GM19239 (cell line): ENCODE measurements at places on chromosomes 3 and 15.

DNA sequence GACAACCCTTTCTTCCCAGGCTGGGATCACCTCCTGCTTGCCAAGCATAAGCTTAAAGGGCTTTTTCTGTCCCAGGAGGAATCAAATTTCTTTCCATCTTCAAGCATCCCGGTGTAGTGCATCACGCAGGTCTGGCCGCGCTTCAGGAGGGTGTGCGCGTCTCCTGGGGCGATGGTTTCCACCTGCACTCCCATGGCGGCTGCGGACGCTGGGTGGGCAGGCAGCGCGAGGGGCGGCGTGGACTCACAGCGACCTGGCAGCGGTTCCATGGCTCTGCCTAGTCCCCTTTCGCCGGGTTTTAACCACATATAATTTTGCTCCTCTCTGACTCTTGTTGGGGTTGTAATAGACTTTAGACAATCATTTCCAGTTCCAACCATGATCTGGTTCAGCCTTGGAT lies 10.6 kb upstream of the TM4SF4 start:
- no peak for DNase-seq

DNA sequence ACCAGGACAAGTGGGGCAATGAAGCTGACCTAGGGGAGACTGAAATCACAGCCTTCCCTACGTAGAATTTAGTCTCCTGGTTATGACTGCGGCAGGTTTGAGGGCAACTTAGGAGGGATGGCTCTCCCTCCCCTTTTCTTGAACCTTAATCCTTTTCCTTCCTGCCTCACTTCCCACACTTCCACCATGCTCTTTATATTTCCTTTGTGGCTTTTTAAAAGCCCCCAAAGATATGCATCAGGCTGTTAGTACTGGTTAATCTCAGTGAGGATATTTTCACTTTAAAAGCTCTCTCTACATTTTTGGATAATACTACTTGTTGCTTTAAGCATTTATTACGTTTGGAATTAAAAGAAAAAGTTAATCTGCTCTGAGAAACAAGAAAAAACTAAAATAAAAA lies 339.2 kb downstream of the SOX2 start:
- DNase-seq, result no peak

DNA sequence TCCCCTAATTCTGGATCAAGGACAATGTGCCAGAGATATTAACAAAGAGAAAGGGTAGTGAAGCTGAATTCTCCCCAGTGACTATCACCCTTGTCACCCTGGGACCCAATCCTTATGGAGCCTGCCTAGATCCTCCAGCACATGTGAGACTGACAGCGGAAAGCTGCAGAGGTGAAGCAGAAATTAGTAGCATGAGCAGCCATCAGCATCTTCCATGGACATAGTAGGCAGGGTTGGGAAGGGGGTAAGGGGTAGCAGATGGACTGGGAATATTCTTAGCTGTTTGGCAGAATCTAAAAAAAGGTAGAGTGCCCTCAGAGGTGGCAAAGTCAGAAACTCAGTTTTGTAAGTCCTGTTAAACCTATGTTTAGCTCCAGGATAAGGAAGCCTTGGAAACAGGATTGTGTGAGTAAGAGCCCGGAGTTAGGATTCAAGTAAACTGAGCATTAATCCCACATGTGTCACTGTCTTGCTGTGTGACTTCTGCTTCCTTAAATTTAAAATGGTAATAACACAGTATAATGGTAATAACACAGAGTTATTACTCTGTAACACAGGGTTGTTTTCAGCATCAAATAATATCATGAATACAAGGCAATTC lies 14.5 kb downstream of the GOLIM4 start:
- no peak for DNase-seq

GRCh38 chr15:66124651-66125050 lies 128.9 kb downstream of the MEGF11 start:
- DNase-seq, result no peak

DNA sequence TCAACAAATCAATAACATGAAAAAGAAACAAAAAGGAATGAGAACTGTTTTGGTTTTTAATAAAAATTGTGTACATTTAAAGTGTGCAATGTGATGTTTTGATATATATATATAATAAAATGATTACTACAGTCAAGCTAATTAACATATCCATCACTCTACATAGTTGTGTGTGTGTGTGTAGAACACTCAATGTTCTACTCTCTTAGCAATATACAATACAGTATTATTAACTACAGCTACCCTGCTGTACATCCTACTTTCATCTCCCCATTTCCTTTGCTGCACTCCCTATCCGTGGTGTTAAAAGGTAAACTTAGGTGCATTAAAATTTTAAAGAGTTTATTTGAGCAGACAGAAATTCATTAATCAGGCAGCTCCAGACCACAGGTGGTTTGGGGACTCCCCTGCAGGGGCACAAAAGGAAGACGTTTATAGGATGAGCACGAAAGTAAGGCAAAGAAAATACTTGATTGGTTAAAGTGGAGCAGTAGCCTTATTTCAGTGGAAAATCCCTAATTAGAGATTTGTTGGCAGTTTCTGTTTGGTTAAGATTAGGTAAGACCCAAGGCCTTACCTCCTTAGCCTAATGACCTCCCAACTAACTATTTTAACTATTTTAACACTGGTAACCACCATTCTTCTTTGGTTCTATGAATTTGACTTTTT lies 61.8 kb upstream of the SNRK start:
- DNase-seq, result no peak

DNA sequence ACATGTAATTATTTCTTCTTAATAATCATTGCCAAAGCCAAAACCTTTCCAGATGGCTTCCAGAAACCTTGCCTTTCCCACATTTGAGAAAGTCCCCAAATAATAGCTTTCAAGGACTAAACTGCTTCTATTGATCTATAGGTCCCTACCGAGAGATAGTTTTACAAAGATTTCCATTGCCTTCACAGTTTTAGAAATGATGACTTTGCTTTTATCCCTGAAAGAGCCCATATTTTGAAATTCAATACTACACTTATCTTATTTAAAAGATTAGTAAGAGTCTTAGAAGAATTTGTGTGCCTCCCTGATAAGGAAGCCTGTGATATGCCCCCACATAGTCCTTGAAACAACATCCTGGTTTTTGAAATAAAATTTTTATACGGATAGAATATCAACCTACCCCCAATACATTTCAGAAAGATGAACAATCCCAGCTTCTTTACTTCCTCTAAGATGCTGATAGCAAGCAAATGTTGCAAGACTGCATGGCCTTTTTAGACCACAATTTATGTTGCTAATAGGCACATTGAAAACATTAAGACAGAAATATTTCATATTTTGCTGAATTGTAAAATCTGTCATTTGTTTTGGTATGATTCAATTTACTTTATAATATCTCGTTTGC lies 146.3 kb downstream of the TMCO5A start:
- DNase-seq, result no peak

GRCh38 chr15:47431501-47431900 lies 285.8 kb upstream of the SEMA6D start:
- no peak for DNase-seq

DNA sequence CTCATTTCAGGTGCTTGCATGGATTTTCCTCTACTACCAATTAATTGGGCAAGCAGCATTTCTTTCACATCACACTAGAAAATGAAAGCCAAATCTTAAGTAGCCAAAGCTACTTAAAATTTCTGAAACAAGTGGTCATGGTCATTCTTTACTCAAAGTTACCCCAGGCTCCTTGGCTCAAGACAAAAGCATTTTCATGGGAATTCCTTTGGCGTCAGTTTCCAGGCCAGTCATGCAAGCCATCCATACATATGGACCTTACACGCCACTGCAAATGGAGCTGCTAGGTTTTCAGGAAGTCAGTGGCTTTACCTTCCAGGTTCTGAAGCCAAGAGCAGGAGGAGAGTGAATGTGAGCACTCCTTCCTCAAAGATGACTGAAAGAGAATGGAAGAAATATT lies 83.7 kb upstream of the IL12A start:
- no peak for DNase-seq

DNA sequence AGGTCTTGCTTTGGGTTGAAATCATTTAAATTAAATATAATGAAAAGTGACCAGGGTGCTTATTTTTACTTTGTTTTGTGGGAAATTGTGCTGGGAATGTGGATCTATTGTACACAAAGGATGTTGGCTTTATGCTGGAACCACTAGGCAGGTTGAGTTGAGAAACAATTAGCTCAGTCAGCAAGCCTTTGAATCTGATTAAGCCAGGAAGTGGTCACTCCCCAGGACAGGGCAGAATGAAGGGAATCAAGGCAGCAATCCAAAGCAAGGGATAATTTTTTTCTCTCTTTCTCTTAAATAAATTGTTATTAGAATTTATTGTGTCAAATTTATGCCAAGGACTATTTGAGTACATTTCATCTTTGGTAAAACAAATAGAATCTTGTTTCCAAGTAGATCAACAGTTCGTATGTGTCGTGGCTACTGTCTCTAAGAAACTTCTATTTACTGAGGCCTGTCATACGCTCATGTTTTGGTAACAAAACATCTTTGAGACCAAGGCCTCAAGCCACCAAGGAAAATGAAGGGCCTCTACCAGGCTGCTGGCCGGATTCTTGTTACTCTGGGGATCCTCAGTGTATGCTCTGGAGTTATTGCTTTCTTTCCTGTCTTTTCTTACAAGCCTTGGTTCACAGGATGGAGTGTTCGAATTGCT lies at the start of gene TMEM212:
TSS of gene TMEM212 (plus strand) at position 486 of the 655 bp plus-strand sequence. CDS start at position 521, 35 bp downstream.
- no peak for DNase-seq

DNA sequence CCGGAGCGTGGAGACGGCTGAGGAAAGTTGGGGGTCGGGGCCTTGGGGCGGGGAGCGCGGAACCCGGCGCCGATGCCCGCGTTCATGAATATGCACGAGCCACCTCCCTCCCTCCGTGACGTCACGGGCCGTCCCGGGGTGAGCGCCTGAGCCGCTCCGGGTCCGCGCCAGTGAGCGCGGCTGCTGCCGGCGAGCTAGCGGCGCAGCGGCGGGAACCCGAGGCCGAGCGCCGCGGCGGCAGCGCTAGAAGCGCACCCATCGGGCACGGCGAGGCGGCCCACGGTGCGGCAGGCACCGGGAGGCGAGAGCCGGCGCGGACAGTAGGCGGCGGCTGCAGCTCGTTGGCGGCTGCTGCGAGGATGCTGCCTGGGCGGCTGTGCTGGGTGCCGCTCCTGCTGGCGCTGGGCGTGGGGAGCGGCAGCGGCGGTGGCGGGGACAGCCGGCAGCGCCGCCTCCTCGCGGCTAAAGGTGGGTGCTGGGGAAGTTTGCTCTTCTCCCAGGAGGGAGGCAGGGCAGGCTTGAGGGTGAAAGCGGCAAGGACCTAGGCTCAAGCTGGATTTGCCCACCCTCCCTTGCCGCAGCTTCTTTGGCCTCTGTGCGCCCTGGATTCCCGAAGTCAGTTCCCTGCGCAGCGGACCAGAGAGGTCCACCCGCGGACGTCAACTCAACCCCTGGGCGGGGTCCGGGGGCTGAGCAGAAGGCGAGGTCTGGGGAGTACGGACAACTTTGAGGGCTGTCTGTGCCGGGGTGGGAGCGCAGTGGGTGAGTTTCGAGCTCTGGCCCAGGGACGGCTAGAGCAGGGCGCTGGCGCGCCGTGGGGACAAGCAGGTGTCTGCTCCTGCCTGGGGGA lies at the start of gene CLSTN2:
TSS of gene CLSTN2 (plus strand) at position 170 of the 850 bp plus-strand sequence.
- no peak for DNase-seq

DNA sequence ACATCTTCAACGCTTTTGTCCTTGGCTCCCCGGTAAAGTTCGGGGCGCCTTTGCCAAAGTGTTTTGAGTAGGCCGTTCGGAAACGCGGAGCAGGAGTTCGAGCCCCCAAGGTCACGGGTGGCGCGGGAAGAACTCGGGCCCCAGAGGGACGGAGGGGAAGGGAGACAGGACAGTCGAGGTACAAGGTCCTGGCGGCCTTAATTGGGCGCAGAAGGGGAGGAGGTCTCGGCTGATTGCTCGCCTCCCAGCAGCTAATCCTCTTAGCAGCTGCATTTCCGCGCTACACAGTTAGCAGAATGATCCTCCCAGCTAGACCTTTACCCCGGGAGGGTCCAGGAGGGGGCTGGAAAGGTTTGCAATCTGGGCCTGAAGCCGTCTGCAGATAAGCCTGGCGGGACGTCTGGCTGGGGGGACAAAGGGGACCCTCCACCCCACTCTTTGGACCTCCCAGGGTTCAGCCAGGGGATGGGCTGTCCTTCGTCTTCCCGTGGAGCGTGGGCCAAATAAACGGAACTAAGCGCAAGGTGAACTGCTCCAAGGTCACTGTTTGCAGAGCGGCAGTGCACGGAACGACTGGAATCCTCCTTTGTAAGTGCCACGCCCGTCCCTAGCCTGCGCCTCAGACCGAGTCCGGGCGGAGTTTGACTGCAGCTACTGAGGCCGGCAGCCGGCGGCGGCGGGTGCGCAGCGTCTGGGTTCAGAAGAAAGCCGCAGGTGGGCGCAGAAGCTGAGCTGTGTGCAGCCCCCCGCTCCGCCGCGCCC lies 7.2 kb downstream of the EOMES start:
- DNase-seq, result no peak

DNA sequence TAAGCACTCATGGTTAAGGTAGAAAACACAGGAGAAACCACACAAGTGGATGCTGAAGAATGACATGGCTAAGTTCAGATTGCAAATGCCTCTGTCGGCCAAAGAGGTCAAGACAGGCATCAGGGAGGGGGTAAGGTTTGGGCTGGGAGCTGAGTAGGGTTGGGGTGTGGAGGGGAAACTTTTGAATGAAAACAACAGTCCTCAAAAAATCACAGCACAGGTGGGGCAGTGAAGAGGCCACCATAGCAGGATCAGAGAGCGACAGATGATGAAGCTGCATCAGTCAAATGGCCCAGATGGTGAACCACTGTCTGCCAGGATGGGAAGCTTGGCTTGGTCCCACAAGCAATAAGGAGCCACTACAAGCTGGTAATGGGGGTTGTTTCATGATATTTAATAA lies 74.9 kb downstream of the ADCY5 start:
- no peak for DNase-seq

GRCh38 chr3:88410259-88410658 lies 260.5 kb downstream of the C3orf38 start:
- no peak for DNase-seq

GRCh38 chr15:90104551-90104950 lies 2.3 kb upstream of the IDH2 start:
- DNase-seq, result no peak

GRCh38 chr3:149604125-149604875 lies 53.5 kb downstream of the WWTR1 start:
- DNase-seq, result no peak

GRCh38 chr15:25905140-25905539 lies 42.0 kb upstream of the ATP10A start:
- no peak for DNase-seq

- no peak for DNase-seq
These were observed 10.8 kb downstream of the PAK6 start for GRCh38 chr15:40249477-40250303.

- no peak for DNase-seq
These were observed 9.7 kb upstream of the ARID3B start for GRCh38 chr15:74531144-74531811.

DNA sequence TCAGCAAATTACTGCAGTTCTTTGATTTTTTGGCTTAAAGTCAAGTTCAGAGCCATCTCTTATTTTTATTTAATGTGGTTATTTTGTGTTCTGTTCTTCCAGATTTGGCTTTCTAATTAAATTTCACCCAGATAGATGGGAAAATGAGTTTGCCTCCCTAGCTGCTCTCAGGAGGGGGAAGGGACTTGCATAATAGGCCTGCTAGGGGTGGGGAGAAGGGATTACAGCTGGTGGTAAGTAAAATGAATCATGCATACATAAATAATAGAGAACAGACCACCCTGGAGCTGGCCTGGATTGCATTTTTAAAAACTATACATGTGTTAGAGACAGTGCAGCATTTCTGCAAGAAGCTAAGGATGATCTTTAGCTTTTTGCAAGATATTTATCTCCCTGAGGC lies 3.9 kb upstream of the PXYLP1 start:
- DNase-seq, result no peak
